ENCODE measurements at places on chromosomes 11 and 22.

GRCh38 chr11:43834286-43834685 is 46.3 kb upstream of the ALKBH3 start:
- DNase-seq = no peak

- no peak for DNase-seq
These were observed 27.6 kb upstream of the LRRC10B start for GRCh38 chr11:61480994-61481335.

GRCh38 chr22:19942157-19943081 is 801 bp upstream of the TXNRD2 start:
- no peak for DNase-seq

DNA sequence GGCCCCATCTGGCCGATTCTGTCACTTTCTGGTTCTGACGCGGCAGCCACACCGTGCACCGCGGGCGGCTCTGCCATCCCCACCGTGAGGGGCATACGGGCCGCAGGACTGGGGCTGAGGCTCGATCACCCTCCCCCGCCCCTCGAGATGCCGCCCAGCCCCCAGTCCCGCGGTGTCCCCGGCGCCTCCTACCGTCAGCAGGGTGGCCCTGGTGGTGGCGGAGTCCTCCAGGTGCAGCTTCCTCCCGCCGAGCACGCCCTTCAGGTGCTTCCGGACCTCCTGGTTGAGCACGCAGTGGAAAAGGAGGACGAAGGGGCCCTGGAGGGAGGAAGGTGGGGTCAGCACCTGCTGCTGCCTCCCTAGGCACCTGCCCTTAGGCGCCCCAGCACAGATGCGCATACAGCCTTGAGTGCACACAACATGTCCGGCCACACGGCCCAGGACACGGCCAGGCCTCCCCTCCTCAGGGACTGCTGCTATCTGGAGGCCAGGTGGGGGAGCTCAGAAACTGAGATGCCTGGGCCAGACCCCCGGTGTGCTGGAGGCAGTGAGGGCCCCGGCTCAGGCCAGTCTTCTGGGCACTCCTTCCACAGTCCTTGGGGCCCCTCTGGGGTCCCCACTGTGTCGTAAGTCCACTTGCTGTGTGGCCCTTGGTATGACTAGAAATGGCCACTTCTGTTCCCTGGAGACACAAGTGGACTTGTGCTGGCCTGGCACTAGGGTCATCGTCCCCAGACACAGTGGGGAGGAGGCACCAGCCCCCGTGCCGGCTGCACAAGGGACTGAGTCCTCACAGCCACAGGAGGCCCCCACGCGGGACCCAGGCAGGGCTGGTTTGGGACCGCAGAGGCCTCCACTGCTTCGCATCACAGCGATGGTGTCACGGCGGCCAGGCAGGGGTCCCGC is 31.5 kb downstream of the TRMU start:
- no peak for DNase-seq

- no peak for DNase-seq
These were observed 643.9 kb downstream of the TBC1D22A start for GRCh38 chr22:47406180-47406834.

DNA sequence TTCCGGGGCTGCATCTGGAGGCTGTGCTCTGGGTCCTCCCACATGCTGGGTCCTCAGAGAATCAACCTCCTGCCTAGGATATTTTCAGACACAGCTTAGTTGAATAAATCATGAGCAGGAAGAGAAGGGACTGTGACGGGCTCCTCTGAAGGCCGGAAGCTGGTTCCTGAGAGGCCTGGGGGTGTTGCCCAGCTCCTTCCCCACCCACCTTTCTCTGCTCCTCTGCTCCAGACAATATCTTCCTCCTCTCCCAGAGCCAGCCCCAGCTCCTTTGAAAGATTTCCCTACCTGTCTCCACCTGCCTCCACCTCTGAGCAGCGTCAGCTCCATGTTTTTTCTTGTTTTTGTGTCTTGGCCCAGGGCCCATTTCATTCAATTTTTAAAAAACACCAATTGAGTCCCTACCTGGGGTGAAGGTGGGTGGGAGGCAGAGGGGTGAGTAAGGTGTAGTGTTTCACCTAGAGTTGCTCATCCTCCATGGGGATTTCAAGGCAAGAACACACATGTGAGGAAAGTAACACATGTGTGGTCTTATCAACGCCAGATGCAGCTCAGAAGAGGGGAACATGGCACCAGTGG is 24.8 kb upstream of the THY1 start:
- DNase-seq = no peak

- no peak for DNase-seq
These were observed 40.4 kb downstream of the RCN1 start for GRCh38 chr11:32131321-32131720.

DNA sequence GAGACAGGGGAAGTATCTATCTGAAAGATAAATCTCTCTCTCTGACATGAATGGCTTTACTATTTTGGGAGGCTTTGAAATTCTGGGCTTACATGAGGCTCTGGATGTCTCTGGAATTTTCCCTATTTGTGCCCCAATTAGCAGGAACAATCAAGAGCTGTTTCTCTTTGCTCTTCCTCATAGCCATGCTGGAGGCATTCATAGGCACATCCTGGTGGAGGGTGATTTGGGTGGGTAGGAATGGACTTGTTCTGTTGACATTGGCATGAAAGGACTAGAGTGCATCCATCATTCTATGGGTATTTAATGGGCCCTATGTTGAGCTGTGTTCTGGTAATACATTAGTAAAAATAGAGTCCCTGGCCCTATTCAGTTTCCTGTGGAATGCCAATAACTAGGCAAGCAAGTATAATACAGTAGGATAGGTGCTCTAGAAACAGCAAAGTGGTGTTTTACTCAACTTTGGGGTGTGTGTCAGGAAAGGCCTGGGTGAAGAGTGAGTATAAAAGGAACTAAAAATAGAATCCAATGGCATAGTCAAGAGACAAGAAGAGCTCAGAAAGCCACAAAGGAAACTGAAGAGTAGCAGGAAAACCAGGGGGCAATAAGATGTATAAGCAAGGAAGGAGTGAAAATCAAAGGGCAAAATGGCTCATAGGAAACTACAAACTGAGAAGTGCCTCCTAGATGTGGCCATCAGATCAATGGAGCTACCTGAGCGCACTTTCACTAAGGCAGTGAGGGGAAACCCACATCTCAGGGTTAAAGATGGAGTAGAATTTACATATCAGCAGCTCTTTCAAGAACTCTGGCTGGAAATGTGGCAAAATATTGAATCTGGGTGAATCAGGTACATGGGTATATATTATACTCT is 45.0 kb downstream of the CWC15 start:
- no peak for DNase-seq

DNA sequence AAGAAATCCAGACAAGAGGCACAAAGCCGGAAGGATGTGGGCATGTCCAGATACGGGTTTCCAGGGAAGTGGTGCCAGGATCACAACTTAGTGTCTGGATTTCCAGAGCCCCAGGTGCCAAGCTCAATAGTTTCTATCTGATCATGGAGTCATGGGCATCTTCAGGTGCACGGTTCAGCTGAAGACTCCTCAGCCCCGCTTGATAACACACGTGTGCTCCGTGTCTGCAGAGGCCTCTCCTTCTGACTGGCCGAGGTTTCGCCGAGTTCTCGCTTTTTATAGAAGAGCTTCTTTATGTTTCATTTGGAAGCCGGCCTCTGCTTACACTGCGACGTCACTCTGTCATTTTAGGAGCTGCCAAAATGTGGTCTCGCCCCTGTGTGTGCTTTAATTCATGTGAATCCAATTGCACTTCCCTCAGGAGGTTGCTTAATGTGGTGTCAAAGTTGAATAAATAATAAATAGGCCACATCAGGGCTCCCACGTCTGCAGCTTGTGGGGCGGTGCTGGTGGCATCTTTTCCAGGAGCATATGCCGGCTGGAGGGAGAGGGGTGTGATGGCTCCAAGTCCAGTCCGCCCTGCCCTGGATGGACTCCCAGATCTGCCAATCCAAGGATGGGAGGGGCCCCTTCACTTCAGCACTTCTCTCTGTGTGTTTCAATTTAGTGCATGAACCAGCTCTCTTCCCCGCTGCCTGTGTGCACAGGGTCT is 1410.8 kb downstream of the TBC1D22A start:
- no peak for DNase-seq

Measured in activated naive CD4-positive, alpha-beta T cell (primary cell).